Inflammatory macrophage (primary cell): ENCODE measurements at places on chromosomes 12 and 14.

DNA sequence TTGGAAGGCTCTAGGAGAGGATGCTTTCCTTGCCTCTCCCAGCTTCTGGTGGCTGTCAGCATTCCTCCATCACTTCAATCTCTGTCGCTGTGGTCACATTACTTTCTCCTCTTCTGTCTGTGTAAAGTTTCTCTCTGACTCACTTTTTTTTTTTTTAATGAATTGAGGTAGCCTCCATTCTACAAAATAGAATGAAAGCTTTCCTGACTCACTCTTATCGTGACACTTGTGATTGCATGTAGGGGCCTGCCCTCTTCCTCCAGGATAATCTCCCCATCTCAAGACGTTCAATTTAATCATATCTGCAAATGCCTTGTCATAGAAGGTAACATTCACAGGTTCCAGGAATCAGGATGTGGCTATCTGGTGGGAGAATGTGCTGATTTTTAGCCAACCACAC is 153.5 kb upstream of the HMGA2 start:
- no peak for DNase-seq

DNA sequence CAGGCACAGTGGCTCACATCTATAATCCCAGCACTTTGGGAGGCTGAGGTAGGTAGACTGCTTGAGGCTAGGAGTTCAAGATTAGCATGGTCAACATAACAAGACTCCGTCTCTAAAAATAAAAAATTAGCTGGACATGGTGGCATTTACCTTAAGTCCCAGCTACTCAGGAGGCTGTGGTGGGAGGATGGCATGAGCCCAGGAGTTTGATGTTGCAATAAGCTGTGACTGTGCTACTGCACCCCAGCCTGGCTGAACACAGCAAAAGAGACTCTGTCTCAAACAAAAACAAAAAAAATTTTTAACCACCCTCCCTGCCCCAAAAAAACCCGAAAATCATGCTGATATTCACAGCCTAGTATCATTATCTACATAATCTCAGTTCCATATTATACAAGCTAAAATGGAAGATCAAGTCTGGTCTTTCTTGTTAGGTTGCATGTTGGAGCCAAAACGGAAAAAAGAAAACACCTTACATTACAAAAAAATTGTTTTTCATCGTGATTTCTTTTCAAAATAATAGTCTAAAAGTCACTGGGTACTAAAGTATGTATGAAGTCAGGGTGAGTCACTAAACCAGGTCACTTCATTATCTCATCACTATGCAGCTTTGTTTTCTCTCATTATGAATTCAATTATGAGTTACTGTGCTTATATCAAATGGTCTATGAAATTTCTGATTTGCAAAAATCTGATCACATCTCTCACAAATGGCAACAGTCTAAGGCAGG is 13.8 kb downstream of the GXYLT1 start:
- peak; percentile 25 for DNase-seq

GRCh38 chr14:97854918-97855317 is 1057.7 kb downstream of the VRK1 start:
- no peak for DNase-seq

DNA sequence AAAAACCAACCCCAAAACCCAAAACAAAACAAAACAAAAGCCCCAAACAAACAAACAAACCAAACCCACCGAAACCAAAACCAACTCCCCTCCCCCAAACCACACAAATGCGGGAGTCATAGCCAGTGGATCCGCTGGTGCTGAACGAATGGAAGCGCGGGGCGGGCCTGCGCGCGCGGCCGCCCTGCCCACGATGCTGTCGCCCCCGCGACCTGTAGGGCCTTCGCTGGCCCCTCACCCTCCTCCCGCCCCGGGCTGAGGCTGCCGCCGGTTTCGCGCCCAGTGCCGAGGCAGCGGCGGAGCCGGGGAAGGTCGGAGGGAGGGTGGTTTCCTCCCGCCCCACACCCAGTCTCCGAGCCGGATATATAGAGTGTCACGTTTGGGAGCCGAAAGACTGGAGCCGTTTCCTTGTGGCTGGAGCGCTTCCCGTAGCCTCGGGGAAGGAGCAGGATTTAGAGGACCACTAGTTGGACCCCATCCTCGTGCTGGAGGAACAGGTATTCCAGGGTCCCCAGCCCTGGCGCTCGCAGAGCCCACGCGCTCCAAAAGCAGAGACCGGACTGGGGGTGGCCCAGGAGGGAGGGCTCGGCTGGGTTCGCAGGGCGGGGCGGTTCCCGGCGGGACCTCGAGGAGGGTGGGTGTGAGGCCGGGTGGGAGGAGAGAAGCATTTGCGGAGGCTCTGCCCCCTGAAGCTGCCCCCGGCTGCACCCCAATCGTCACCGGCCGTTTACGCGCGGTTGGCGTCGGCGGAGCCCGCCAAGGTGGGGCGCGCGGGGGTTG is at the start of gene FAR2:
TSS of gene FAR2 (plus strand) at position 368 of the 780 bp plus-strand sequence. CDS start 121,172 bp downstream, outside the sequence.
- DNase-seq: peak; percentile 54
